ENCODE measurements at places on chromosomes 2 and 18.
A peak's percentile ranks its signal among the peaks of the same experiment; 100 is the strongest.

DNA sequence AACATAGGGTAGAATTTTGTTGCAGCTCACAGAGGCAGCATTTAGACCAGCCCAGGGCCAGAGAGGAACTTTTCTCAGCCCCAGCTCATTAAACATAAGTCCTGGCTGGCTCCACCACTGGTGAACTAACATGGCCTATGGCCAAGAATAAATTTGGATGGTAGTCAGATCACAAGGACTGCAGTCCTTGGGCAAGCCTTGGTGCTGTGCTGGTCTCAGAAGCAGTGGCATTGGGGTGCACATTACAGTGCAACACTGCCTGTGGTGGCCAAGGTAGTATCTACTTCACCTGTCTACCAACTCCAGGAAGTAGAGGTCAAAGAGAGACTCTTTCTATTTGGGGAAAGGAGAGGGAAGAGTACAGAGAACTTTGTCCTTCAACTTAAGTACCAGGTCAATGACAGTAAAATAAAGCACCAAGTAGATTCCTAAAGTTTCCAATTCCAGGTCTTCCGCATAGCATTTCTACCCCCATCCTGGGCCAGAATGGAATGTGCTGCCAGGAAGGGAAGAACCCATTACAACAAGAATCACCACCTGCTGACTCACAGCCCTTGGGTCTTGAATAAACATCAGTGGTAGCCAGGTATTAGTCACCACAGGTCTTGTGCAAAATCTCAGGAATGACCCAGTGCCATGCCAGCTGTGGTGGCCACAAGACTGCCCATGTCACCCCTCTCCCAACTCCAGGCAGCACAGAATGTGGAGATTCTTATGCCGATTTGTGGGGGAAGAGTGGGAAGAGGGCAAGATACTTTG lies 155.4 kb upstream of the FSIP2 start:
- DNase-seq, result peak; percentile 1

DNA sequence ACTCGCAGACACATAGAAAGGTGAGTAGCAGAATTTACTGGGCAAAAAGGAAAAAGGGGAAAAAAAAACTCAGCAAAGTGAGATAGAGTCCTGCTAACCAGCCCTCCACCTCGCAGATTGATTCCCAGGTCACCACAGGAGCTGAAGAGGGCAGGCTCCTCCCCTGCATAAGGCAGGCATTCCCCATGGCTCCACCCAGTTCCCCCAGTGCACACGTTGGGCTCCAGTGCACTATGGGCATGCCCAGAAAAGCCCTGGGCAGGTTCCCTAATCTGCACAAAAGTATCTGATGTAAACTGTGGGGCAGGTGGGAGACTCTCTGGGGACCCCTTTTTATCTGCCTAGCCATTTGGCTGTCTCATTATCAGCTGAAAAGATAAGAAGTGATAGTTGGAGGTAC lies 461.2 kb upstream of the TMEFF2 start:
- no peak for DNase-seq

GRCh38 chr2:228140934-228141528 lies 40.5 kb downstream of the SPHKAP start:
- no peak for DNase-seq

GRCh38 chr2:197274349-197274748 lies 36.2 kb downstream of the ANKRD44 start:
- DNase-seq, result no peak

- no peak for DNase-seq
These were observed 11.1 kb upstream of the OTOS start for GRCh38 chr2:240151477-240152031.

DNA sequence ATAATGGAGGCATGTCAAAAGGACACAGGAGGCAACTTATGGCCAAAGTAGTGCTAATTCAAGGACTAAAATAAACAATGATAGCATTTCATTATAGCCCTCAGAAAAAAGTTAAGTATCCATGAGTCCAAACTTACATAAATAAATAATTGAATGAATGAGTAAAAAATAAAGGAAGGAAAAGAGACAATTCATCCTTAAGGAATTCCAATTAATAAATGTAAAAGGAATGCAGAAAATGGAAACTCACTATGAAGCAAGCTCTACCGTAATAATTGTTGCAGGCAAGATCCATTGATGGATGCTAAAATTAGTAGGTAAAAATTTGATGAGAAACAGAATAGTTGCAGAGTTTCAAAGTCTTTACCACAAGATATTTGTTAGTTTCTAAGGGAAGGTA lies 88.2 kb upstream of the RAPGEF4 start:
- no peak for DNase-seq

- DNase-seq, result no peak
These were observed 53.0 kb upstream of the LGALSL start for GRCh38 chr2:64400733-64401528.

GRCh38 chr2:201642579-201643215 lies 606 bp downstream of the TMEM237 start:
- DNase-seq, result no peak

DNA sequence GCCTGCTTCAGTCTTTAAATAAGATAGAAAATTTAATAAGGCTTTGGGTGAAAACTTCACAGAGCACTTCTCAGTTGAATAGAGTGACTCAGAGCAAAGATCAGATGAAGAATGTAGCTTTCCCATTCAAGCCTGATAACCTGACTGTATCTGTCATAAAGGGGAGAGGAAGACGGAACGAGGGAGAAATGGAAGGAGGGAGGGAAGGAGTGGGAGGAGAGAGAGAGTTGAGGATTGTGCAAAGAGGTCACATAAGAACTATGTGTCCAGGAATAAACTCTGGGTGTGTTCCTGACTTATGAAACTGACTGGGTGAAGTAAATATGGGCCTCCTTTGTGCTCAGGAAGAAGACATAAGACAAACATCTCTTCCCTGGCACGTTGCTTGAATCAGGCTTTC lies 385.5 kb downstream of the LPIN1 start:
- no peak for DNase-seq

DNA sequence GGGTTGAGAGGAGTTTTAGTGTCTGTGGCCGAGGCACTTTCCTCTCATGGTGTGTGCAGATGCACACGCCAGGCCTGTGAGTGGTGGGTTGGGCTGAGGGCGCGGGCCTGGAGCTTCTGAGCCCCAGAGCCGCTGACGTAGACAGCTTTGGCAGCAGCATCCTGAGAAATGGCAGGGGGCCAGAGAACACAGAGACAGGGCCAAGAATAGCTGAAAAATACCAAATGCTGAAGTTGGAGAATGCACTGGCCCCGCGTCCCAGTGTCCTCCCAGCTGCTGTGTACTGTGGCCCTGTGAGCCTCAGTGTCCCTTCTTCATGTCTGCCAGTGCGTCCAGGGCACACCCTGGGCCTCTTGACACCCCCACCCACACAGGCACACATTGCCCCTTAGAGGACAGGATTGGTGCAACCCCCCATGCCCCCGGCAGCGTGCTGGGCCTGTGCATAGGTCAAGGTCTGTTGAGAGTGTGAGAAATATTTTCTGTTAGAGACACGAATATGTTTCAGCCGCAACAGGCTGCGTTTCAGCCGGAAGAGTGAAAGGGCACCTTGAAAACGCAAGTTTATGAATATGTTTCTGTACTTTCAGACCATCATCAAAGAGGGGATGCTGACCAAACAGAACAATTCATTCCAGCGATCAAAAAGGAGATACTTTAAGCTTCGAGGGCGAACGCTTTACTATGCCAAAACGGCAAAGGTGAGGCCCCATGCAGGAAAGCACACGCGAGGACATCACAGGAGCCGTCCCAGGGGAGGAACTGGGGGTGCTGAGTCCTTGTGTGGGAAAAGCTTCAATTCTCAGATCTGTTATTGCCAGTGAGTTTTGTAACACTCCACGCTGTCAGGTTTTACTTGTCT lies 33.6 kb downstream of the DGKD start:
- DNase-seq, result no peak

GRCh38 chr2:138777996-138778395 lies 2.2 kb downstream of the NXPH2 start:
- DNase-seq, result no peak

GRCh38 chr2:191231995-191232394 lies 13.2 kb upstream of the MYO1B start:
- no peak for DNase-seq

DNA sequence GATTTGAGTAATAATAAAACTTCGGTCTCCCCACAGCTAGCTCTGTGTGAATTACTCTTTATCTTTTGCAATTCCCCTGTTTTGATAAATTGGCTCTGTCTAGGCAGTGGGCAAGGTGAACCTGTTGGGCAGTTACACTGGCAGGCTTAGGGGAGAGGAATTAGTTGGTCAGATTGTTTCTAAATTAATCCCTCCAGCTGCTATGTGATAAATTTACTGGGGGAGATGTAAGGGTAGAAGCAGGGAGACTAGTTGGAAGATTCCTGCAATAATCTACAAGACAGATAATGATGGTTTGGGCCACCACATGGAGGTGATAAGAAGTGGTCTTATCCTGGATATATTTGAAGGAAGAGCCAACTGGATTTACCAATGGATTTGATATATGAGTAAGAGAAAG lies 118.5 kb upstream of the TACR1 start:
- DNase-seq, result no peak

DNA sequence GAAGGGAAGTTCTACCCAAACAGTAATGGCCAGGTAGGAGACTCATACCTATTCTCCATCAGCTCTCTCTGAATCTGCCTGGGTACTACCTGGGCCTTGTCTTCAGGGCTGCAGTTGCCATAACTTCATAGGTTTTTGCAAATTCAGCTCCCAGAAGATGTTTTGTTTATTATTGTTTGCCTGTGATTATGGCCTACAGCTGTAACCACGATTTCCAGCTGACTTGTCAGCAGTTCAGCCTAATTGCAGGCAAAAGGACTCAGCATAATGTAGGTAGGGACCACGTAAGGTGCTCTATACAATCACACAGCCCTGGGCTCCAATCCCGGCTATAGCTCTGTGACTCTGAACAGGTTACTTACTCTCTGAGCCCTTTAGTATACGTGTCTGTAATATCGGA lies 187.0 kb upstream of the FN1 start:
- DNase-seq, result no peak

DNA sequence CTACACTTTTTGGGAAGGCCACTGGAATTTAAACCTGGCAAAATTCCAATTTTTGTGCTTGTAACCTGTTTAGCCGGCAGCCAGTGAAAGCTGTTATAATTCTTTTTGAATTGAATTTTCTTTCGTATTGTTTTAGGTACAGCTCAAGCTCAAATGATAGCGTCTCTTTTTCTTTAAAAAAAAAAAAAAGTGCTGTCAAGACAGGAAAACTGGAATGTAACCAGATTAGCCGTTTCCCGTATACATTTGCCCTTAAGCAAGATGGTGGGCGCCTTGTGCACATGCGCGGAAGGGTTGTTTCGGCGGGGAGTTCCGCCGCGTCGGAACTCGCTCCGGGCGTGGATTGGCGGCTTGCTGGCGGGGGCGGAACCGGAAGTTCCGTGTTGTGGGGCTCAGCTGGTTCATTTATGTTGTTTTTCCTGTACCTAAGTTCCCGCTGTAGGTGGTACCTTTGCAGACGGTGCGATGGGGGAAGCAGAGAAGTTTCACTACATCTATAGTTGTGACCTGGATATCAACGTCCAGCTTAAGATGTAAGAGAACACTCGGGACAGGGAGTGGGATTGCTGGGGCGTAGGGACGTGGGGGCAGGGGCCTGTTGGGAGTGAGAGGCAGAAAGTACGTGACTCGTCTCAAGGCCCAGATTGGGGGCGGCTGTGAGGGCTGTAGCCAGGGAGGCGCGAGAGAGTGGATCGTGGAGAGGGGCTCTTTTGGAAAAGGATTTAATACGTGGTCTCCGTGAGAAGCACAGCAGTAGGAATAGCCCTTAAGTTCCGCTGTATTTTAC lies at the start of gene PIK3C3:
PIK3C3 (plus strand) TSS at position 408 of the 787 bp plus-strand sequence; CDS start at position 466, 58 bp downstream.
- peak; percentile 89 for DNase-seq

- DNase-seq, result no peak
These were observed 66.8 kb upstream of the SEC11C start for GRCh38 chr18:59072727-59073421.

DNA sequence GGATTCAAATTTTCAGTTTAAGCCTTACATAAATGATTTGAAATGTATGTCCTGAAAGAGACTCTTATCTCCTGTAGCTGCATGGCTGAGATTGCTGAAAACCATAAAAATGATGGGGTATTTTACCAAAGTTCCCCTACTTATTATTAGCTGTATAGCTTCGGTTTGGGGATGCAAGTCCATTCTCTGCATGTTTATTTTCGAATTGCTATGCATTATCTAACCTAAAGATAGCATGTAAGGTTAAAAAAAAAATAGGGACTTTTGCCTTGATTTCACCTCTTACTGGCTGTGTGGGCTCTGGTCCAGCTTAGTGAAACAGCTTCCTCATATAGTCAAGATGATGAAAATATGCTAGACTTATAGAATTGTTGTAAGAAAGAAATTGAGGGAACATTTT lies 14.0 kb upstream of the ACOXL start:
- no peak for DNase-seq

- no peak for DNase-seq
These were observed 52.4 kb upstream of the STAT1 start for GRCh38 chr2:191066197-191066918.

- no peak for DNase-seq
These were observed 211.3 kb upstream of the HAAO start for GRCh38 chr2:43003702-43004101.

DNA sequence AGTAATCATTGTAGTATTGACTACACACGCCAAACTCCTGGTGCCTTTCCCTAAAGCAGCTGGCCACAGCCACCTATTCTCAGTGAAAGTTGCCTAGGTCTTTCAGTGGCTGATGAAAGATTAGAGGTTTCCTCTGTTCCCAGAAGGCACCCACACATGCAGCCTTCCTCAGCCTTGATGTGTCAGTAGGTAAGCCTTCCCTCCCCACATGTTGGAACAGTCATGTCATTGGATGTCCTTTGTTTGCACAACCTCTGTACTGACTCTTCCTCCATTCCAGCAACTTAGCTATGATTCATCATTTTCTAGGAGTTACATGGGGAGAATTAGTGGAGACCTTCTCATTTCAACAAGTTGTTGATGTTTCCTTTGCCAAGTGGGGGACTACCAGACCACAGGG lies 630.8 kb upstream of the SLC39A10 start:
- no peak for DNase-seq

DNA sequence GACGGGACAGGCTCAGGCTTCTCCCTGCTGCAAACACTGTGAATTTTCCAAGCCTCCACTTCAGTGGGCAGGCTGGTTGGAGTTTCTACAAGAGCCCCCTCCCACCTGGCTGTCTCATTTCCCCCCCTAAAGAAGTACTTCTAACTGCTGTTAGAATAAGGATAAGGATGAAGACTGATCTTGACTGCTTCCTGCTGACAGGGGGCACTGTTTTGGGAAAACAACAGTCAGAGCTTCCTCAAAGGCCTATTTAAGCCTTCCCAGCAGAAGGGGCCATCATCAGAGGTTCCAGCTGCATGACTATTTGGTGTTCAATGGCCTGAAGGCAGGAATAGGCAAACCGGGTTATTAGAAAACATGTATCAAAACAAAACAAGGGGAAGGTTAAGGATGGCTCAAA lies 1162.8 kb downstream of the DSC3 start:
- no peak for DNase-seq

GRCh38 chr2:63903003-63903402 lies 61.3 kb downstream of the UGP2 start:
- DNase-seq, result no peak

GRCh38 chr2:26978061-26978596 lies 7.7 kb downstream of the MAPRE3 start:
- DNase-seq, result no peak

GRCh38 chr2:170122883-170123547 lies 54.9 kb upstream of the MYO3B start:
- DNase-seq, result no peak

GRCh38 chr2:196219671-196220070 lies 48.3 kb upstream of the STK17B start:
- DNase-seq, result no peak

Data from glomerular endothelial cell (primary cell).